HS-5 (cell line): ENCODE measurements at places on chromosomes 16 and 17.
A peak's percentile ranks its signal among the peaks of the same experiment; 100 is the strongest.

DNA sequence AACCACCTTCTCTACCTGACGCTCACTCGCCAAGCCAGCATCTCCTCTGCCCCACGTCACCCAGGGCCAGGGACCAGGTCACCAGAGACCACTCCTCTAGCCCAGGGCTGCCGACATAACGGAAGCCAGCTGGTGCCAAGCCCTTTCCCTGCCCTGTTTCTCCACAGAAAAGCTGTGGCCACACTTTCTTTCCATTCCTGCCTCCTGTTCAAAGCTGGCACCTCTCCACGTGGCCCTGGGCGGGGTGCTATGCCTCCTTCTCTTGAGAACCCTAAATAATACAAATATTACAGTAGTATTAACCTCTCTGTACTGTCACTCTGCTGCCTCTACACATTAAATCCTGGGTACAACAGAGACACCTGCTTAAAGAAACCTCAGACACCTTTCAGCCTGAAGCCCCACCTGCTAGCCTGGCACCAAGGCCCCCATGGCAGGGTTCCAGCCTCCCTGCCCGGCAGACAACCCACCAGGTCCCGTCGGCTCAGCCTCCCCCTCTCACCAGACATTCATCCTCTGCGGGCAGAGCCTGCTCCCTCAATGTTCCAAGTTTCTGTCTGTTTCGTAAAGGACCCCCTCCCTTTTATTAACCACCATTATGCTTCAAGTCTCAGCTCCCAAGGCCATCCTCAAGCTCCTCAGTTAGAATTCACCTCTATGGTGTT is 62.3 kb downstream of the TIMM22 start:
- no peak for DNase-seq

- DNase-seq = no peak
Measured at GRCh38 chr17:20143740-20144139, 134.6 kb downstream of the SPECC1 start.

DNA sequence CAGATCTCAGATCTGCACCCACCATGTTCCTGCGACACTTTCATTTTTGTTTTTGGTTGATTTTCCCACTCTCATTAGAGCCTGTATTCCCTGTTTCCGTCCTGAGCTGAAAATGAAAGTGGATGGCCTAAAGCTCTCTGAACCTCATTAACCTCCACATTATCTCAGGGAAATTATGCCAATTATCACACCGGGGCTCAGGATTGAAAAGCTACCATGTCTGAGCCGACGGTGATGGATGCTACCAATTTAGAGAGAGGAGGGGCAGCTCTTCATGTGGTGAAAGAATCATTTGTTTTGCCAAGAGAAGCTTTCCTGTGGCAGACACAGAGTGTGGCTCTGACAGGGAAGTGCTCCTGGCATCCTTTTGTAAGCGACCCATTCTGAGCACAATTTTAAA is 410.4 kb upstream of the CDH11 start:
- DNase-seq = no peak

GRCh38 chr16:49923411-49923810 is 67.5 kb upstream of the ZNF423 start:
- no peak for DNase-seq

- DNase-seq = no peak
Measured at GRCh38 chr16:64657316-64658011, 464.4 kb downstream of the CDH11 start.

- peak; percentile 63 for DNase-seq
Measured at GRCh38 chr17:43599835-43600234, 53.7 kb upstream of the ETV4 start.

GRCh38 chr16:51637770-51638094 is 486.7 kb upstream of the SALL1 start:
- DNase-seq = no peak

DNA sequence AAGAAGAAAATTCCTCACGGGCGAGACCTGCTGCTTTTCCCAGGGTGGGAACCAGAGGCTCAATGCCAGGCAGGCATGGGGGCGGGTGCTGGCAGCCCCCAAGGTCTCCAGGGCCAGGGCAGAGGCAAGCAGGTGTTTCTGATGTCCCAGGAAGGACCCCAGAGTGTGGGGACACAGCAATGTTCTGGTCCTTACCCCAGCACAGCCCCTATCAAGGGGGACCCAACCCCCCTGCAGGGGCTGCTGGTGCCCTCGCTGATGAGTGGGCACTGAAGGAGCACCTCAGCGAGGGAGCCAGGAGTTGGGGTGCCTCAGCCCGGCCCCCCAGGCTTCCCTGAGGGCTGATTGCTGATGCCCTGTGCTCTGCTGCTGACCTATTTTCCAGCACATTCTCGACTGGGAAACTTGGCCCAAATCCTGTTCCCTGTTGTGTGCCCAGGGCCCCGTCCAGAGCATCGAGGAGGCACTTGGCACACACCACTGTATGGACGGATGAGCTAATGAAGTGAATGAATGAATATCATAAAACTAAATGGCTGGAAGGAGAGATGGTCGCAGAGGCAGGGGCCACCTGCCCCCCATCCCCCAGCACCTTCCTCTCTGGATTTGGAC is 2.8 kb downstream of the DBNDD1 start:
- no peak for DNase-seq

DNA sequence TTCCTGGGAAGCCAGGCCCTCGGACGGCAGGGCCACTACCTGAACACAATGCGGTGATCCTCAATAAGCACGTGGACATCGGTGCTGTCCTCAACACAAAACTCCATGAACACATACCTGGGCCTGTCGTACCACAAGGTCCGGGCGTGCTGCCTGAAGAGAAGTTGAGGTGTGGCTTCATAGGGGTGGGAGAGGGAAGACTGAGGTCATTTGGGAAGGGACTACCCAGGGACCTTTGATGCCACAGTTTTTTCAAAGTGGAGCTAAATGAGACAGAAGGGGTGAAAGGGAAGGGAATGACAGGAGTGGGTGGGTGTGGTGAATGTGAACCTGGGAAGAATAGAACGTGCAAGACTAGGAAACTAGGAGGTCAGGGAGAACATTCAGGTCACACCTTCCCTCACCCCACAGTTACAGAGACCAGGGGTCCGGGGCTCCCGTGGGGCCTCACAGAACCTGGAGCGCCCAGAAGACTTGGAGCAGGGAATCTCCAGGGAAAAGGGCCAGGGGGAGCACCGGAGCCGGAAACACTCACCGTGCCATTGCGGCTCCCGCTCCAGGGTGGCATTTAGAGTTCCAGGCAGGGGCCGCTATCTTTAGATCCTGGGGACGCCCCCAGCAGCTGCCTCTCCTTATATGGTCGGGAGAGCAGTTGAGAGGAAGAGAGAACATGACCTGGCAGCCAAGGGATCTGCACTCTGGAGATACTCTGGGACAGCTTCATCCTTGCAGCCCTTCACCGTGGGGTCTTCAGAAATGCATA is at the start of gene PTGES3L:
Gene PTGES3L (minus strand): TSS at position 570 of the 763 bp plus-strand sequence. CDS start 27 bp downstream, at position 543.
- DNase-seq = no peak

GRCh38 chr17:8022360-8023003 is 16.4 kb upstream of the ALOX15B start:
- no peak for DNase-seq

DNA sequence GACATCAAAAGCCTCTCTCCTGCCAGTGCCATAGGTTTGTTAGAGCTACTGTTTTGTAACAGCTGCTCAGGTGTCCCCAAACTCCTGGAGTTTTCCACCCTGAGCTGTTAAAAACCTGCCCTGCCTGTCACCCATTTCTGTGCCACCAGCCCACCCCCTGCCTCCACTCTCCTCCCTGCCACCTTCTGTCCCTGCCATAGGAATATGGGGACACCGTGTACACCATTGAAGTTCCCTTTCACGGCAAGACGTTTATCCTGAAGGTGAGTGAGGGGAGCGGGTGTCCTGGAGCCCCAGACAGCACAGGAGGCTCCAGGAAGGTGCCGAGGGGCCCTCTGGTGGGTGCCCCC is 5.2 kb upstream of the TCAP start:
- DNase-seq = no peak

- DNase-seq = peak; percentile 31
Measured at GRCh38 chr16:54873071-54873470, 57.6 kb upstream of the IRX5 start.
